ENCODE measurements at places on chromosomes 12 and 14. TPM values are rescaled to one million over a fixed set of nuclear protein-coding genes. Genes with fewer than 3 reads are reported as not detected.

- H3K27ac ChIP-seq = no peak overlapping the region
- H3K4me3 ChIP-seq = no peak overlapping the region
- DNase-seq = no peak
- no peaks in the 10 kb centered on the region for H3K36me3 ChIP-seq
- no peaks in the 10 kb centered on the region for H3K27me3 ChIP-seq
Observed at GRCh38 chr12:51974646-51975045, 23.1 kb downstream of the ACVR1B start.

GRCh38 chr14:20836668-20837338 is 34.2 kb upstream of the RNASE1 start:
- no peak overlapping the region for H3K4me3 ChIP-seq
- H3K27ac ChIP-seq = no peak overlapping the region

GRCh38 chr12:77161944-77162343 is 96.6 kb upstream of the E2F7 start:
- H3K27me3 ChIP-seq = no peaks in the 10 kb centered on the region
- no peak overlapping the region for H3K27ac ChIP-seq
- no peak overlapping the region for H3K4me3 ChIP-seq
- no peaks in the 10 kb centered on the region for H3K4me1 ChIP-seq
- no peaks in the 10 kb centered on the region for H3K36me3 ChIP-seq
- DNase-seq = no peak

DNA sequence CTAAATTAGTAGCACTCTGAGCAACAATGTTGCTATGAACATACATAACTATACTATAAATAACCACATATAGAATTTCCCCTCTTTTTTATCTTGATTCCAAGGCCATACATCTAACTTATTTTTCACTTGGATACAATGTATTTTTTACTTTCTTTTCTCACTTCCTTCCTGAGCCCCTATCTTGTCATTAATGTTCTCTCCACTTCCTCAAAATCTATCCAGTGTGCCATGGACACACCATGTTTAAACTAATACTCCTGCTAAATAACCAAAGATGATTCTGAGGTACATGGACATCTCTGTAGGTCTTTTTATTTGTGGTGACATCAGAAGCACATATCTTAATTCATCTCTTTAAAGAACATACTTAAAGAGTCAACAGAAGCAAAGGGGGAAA is 251.2 kb downstream of the C12orf42 start:
- H3K4me3 ChIP-seq = no peak overlapping the region
- H3K36me3 ChIP-seq = no peaks in the 10 kb centered on the region
- no peak for DNase-seq
- no peak overlapping the region for H3K27ac ChIP-seq

DNA sequence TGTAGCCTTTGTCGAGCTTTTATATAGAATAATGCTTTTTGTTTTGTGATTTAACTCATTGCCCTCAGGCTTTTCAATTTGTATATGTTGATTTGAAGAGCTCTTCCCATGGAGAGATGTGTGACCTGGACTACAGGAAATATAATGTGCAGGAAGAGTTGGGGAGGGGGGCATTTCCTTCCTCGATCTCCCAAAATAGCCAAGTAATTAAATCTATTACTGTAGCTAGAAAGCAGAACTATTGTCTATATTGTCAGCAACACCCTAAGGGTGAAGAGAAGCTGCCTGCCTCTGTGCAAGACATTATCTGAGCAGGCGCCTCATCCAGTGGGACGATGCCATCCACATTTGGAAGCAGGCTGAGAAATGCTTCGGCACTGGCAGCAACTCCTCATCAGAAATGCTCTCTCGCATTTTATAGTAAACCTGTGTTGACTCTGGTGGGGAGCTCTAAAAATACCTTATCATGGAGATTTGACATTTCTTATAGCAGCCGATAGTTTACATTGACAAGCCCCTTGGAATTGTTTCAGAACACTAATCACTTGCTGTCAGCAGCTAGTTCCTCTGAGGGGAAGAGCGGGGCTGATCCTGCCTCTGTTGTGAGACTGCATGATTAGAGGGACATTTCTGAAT is 392.5 kb upstream of the RGS6 start:
- H3K4me3 ChIP-seq = no peak overlapping the region
- H3K27me3 ChIP-seq = no peaks in the 10 kb centered on the region
- no peak overlapping the region for H3K27ac ChIP-seq
- H3K36me3 ChIP-seq = no peaks in the 10 kb centered on the region

GRCh38 chr12:90167518-90168208 is 459.0 kb upstream of the ATP2B1 start:
- no peaks in the 10 kb centered on the region for H3K4me1 ChIP-seq
- no peak overlapping the region for H3K4me3 ChIP-seq
- H3K27ac ChIP-seq = no peak overlapping the region

DNA sequence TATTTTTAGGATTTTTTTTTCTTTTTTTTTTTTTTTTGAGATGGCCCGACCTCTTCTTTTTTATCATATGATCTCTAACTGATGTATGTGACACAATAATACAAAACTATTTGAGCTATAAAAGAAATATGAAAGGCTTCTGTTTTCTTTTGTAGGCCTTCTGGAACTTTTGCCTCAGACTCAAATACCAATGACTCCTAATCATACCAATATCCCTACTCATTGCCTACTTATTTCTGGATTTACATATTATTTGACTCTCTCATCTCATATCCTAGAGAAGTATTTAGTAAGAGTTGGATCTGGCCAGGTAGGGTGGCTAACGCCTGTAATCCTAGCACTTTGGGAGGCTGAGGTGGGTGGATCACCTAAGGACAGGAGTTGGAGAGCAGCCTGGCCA is 12.7 kb upstream of the WDR89 start:
- H3K27me3 ChIP-seq = no peaks in the 10 kb centered on the region
- no peak overlapping the region for H3K27ac ChIP-seq
- DNase-seq = no peak
- H3K36me3 ChIP-seq = no peaks in the 10 kb centered on the region

DNA sequence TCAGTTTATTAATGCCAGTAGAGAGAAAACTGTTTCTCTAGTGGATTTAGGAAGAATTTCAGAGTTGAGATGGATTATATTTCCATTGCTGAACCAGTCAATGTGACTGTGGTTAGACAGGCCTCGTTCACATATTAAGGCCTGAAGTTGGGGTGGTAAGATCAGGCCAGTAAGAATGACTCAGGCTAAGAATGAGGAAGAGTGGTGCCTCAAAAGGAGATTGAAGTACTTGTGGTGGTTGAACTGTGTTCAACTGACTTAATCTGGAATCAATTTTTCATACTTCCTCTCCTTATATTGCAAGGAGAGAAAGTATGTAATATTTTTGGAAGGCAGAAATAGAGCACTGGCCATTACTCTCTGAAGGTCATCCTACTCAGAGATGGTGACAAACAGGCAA is 37.8 kb upstream of the ATF7IP start:
- no peak overlapping the region for H3K4me3 ChIP-seq
- H3K27me3 ChIP-seq = no peaks in the 10 kb centered on the region
- no peak overlapping the region for H3K27ac ChIP-seq
- no peaks in the 10 kb centered on the region for H3K36me3 ChIP-seq
- DNase-seq = no peak
- no peaks in the 10 kb centered on the region for H3K4me1 ChIP-seq

DNA sequence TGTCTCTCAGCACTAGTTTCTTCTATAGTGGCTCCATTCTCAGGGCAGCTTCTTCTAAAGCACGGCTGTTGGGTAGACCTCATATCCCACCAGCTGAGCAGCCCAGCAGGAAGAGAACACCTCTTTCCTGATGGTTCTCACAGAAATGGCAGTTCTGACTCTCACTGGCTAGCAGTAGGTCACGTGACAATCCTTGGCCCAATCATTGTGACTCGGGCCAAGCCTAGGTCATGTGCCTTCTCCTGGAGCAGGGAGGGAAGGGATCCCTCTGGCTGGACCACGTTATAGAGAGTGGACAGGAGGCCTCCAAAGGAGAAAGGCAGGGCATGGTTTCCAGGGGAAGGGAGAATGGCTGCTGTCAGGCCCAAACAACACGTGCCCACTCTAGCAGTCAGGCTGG is 149.1 kb downstream of the AACS start:
- H3K27me3 ChIP-seq = no peaks in the 10 kb centered on the region
- DNase-seq = no peak
- no peaks in the 10 kb centered on the region for H3K36me3 ChIP-seq
- H3K4me1 ChIP-seq = no peaks in the 10 kb centered on the region
- no peak overlapping the region for H3K4me3 ChIP-seq

DNA sequence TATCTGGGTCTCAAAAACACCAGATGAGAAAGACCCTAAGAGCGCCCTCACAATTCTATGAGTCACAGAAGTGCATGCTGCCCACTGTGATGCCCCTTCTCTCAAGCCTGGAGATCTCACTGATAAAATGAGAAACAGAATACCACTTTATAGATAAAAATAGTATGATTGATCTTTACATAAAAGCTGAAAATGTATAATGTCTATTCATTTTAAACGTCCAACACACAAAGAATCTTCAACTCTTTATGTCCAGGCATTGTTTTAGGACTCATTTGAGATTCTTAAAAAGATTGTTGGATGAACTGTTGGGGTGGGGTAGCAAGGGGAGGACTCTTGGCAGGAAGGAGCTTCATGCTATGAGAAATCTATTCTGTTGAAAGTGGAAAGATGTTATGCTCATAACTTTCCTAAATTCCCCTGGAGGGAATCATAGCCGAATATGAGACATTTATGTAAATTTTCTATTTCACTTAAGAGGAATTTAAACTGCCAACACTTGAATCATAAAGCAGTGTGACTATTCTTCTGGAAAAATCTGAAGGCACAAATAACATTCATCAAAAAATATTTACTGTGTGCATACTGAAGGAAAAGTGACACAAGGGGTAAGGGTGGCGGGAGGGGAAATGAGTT is 174.6 kb downstream of the STXBP6 start:
- no peak overlapping the region for H3K4me3 ChIP-seq
- no peaks in the 10 kb centered on the region for H3K27me3 ChIP-seq
- H3K4me1 ChIP-seq = no peaks in the 10 kb centered on the region
- no peaks in the 10 kb centered on the region for H3K36me3 ChIP-seq
- no peak overlapping the region for H3K27ac ChIP-seq
- no peak for DNase-seq

The KRT72 gene
- not detected for polyA plus RNA-seq

The ZDHHC22 gene
- polyA plus RNA-seq = 0.02 TPM

GRCh38 chr12:57498132-57498502 is 10.2 kb downstream of the MARS1 start:
- no peak overlapping the region for H3K27ac ChIP-seq
- H3K4me3 ChIP-seq = no peak overlapping the region
- DNase-seq = no peak
- H3K27me3 ChIP-seq = no peaks in the 10 kb centered on the region
- no peaks in the 10 kb centered on the region for H3K4me1 ChIP-seq

- no peaks in the 10 kb centered on the region for H3K27me3 ChIP-seq
- H3K27ac ChIP-seq = no peak overlapping the region
- peaks cover 2% of the 10 kb centered on the region for H3K4me1 ChIP-seq
- no peak overlapping the region for H3K4me3 ChIP-seq
Observed at GRCh38 chr14:71438684-71439083, 493.5 kb upstream of the RGS6 start.

The PSEN1 gene
- 73.1 TPM for polyA plus RNA-seq

DNA sequence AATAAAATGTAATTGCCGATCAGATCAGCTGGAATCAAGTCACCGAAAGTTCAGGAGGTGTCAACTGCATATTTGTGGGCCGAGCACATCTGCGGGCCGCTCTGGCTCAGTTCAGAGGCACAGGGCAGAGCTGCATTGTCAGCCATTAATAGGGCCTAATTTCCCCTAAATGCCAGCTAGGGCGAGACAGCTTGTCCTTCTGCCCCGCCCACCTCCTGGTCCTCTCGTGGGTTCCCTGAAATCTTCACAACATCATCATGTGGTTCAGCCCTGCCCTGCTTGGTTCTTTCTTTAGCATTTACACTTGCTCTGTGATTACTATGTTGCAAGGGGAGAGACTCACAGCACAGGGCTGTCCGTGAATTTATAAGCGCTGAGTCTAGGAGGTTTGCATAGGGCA is 148.9 kb downstream of the CHST11 start:
- no peaks in the 10 kb centered on the region for H3K27me3 ChIP-seq
- H3K4me1 ChIP-seq = peaks cover 6% of the 10 kb centered on the region
- no peaks in the 10 kb centered on the region for H3K36me3 ChIP-seq
- no peak overlapping the region for H3K4me3 ChIP-seq

- no peak overlapping the region for H3K4me3 ChIP-seq
- no peak for DNase-seq
- H3K4me1 ChIP-seq = no peaks in the 10 kb centered on the region
Observed at GRCh38 chr12:69620921-69621320, 10.2 kb upstream of the LRRC10 start.

- H3K4me3 ChIP-seq = no peak overlapping the region
- no peaks in the 10 kb centered on the region for H3K27me3 ChIP-seq
- no peaks in the 10 kb centered on the region for H3K4me1 ChIP-seq
- no peaks in the 10 kb centered on the region for H3K36me3 ChIP-seq
- no peak overlapping the region for H3K27ac ChIP-seq
Observed at GRCh38 chr12:5739917-5740316, 205.1 kb downstream of the ANO2 start.

The KERA gene
- polyA plus RNA-seq = 0.10 TPM

GRCh38 chr12:130049666-130050065 is 112.6 kb upstream of the FZD10 start:
- H3K27ac ChIP-seq = no peak overlapping the region
- H3K27me3 ChIP-seq = no peaks in the 10 kb centered on the region
- H3K4me1 ChIP-seq = no peaks in the 10 kb centered on the region
- no peaks in the 10 kb centered on the region for H3K36me3 ChIP-seq
- H3K4me3 ChIP-seq = no peak overlapping the region

- no peaks in the 10 kb centered on the region for H3K27me3 ChIP-seq
- no peak overlapping the region for H3K27ac ChIP-seq
- no peaks in the 10 kb centered on the region for H3K36me3 ChIP-seq
Observed at GRCh38 chr14:103514596-103515421, 7.8 kb downstream of the CKB start.

- no peaks in the 10 kb centered on the region for H3K27me3 ChIP-seq
- H3K36me3 ChIP-seq = no peaks in the 10 kb centered on the region
- H3K4me1 ChIP-seq = peaks cover 8% of the 10 kb centered on the region
Observed at GRCh38 chr14:104464907-104465306, 114.7 kb upstream of the C14orf180 start.

The TMEM63C gene
- 1.7 TPM for polyA plus RNA-seq

- peaks cover 6% of the 10 kb centered on the region for H3K4me1 ChIP-seq
- no peaks in the 10 kb centered on the region for H3K36me3 ChIP-seq
- H3K4me3 ChIP-seq = no peak overlapping the region
- no peaks in the 10 kb centered on the region for H3K27me3 ChIP-seq
Observed at GRCh38 chr12:124719231-124719630, 144.4 kb downstream of the SCARB1 start.

- DNase-seq = no peak
- no peak overlapping the region for H3K27ac ChIP-seq
- H3K36me3 ChIP-seq = no peaks in the 10 kb centered on the region
Observed at GRCh38 chr12:94750864-94751263, 100.5 kb upstream of the TMCC3 start.

- H3K4me3 ChIP-seq = no peak overlapping the region
- H3K27me3 ChIP-seq = peaks cover 3% of the 10 kb centered on the region
- no peak for DNase-seq
- no peaks in the 10 kb centered on the region for H3K36me3 ChIP-seq
- H3K27ac ChIP-seq = no peak overlapping the region
Observed at GRCh38 chr12:49093792-49094159, 825 bp downstream of the DHH start.
